ENCODE measurements at places on chromosomes 3 and 15.

DNA sequence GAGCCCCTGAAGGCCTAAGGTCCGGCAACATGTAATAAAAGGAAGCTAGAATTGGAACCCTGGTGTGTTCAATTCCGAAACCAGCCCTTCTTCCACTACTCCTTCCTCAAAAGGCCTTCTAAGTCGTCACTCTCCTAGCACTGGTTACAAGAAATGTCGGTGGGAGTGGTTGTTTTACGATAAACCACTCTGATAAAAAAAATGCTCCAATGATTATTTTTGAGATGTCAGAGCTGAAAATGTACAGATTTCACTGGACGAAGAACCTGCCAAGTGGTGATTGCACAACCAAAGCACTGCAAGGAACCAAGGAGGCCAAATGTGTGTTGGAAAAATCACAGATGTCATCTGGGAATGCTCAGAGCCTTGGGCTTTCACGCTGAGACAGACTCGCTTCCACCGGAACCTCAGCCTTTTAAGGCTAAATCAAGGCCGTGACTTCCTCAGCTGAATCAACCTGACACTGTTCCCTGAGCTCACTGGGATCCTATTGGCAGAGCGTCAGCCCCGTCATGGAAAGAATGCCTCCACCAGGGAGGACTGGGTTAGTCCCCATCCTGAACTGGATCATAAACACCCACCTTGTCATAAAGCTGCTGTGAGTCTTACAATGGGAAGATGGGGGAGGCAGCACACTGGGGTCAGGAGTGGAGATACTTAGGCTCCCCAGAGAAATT, 108.1 kb upstream of the THBS1 start:
- DNase-seq, result no peak

DNA sequence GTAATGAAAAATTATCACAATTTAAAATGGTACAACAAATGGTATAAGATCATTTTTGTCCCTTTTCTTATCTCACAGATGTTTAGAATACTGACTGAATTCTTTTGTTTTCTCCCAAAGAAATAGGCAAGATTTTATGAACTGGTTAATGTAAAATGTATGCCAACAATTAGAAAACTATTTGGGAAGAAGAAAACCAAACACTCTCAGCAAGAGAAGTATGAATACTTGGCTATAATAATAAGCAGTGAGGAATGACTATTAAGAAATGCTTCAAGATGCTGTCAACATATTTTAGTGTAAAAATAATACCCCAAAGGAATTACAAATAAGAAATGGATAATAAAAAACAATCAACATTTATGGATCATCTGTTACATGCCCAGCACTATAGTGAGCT, 18.5 kb downstream of the SHQ1 start:
- no peak for DNase-seq

DNA sequence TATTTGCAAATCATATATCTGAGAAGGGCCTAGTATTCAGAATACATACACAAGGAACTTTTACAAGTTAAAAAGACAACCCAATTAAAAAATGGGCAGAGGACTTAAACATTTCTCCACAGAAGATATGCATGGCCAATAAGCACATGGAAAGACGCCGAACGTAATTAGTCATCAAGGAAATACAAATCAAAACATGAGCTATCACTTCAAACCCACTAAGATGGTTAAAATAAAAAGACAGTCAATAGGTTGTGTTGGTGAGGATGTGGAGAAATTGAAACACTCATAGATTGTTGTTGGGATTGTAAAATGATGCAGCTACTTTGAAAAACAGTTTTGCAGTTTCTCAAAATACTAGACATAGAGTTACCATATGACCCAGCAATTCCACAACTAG, 61.2 kb upstream of the NEO1 start:
- DNase-seq, result no peak

DNA sequence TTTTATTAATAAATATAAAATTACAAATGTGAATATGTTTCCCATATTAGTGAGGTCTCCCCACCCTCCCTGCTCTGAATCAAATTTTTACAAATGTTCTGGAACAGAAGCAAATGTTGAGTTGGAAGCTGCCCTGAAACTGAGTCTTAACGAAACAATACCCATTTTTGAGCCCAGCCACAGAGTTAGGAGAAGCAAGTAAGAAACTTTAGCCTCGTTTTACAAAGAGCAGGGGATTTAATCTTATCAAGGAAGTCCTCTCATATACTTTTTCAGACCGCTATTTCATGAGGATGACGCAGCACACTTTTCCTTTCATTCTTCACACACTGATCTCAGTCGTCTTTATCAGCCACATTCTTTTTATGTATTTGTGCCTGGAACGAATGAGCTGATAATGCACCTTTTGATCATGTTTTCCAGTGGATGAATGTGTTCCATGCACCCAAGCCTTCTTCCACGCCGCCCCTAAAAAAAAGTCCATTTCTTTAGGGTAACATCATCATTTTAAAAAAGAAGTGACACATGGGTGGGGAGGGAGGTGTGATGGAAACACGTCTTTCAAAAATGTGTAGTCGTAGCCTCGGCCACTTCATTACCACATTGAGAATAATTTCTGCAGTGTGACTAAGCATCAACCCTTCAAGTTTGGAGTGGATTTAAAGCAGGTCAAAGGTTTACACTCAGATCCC, 48.1 kb downstream of the SETMAR start:
- no peak for DNase-seq

- DNase-seq, result no peak
Measured at GRCh38 chr15:41871175-41871905, 22.5 kb downstream of the SPTBN5 start.

- no peak for DNase-seq
Measured at GRCh38 chr3:24254649-24255048, 240.0 kb downstream of the THRB start.

GRCh38 chr3:51198477-51198876, 186.6 kb upstream of the MANF start:
- DNase-seq, result no peak

GRCh38 chr3:189027626-189028155, 144.1 kb upstream of the TPRG1 start:
- DNase-seq, result no peak

- no peak for DNase-seq
Measured at GRCh38 chr3:150035301-150035779, 64.6 kb upstream of the PFN2 start.

- DNase-seq, result no peak
Measured at GRCh38 chr15:79218588-79219200, 63.8 kb upstream of the ANKRD34C start.

DNA sequence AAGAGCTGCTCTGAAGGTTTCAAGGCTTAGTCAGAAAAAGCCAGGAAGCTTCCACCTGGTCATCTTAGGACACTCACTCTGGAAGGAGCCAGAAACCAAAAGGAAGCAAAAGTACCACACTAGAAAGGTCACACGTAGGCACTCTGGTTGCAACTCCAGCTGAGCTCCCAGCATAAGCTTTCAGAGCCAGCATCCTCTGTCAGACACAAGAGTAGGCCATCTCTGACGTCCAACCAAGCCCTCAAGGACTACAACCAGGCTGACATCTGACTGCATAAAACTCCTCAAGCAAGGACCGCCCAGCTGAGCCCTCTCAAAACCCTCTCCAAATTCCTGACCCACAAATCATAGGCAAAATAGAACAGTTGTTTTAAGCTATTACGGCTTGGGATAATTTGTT, 12.8 kb downstream of the SH3BP5 start:
- no peak for DNase-seq

- no peak for DNase-seq
Measured at GRCh38 chr3:169610888-169611291, 52.6 kb downstream of the MECOM start.

GRCh38 chr3:37052860-37053259, 59.5 kb downstream of the MLH1 start:
- DNase-seq, result no peak

- DNase-seq, result no peak
Measured at GRCh38 chr3:122235147-122235546, 51.7 kb downstream of the CASR start.

GRCh38 chr3:64815789-64816188, 128.0 kb upstream of the ADAMTS9 start:
- no peak for DNase-seq

DNA sequence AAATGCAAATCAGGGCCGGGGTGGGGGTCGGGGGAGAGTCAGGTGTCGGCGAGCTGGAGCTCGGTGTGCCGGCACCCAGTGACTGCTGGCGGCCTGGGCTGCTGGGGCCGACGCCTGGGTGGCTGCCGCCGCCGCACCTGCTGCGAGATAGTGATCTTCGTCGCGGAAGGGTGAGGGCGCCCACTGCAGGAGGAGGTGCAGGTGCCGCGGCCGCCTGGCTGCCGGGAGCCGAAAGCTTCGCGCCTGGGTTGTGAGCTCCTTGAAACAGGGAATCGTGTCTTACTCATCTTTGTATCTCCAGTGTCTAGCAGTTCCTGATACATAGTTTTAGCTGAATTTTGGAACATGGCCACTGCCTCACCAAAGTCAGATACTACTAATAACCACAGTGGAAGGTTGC, 64.0 kb upstream of the CPOX start:
- DNase-seq, result no peak

DNA sequence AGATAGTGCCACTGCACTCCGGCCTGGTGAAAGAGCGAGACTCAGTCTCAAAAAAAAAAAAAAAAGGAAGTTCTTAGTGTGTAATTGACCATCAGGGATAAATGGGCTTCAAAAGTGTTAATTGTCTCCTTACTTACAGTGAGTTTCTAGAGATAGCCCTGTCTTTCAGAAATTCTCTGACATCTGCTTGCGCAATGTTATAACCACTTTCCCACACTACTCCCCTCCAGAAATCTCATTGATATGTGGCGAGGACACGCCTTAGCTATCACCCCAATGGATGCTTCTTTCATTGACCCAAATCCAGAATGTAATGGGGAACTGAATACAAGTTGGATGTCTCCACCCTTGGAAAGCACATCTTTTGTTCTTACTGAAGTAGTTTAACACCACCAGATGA, 70.9 kb downstream of the GMPS start:
- no peak for DNase-seq

GRCh38 chr3:146585156-146585555, 20.0 kb downstream of the PLSCR5 start:
- DNase-seq, result no peak

DNA sequence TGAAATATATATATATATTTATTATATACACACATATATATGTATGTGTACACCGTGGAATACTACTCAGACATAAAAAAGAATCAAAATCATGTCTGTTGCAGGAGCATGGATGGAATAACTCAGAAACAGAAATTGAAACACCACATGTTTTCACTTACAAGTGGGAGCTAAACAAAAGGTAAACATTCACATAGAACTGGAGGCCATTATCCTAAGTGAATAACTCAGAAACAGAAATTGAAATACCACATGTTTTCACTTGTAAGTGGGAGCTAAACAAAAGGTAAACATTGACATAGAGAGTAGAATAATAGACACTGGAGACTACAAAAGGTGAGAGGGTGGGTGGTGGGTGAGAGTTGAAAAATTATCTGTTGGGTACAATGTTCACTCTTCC, 171.5 kb upstream of the GOLIM4 start:
- no peak for DNase-seq

DNA sequence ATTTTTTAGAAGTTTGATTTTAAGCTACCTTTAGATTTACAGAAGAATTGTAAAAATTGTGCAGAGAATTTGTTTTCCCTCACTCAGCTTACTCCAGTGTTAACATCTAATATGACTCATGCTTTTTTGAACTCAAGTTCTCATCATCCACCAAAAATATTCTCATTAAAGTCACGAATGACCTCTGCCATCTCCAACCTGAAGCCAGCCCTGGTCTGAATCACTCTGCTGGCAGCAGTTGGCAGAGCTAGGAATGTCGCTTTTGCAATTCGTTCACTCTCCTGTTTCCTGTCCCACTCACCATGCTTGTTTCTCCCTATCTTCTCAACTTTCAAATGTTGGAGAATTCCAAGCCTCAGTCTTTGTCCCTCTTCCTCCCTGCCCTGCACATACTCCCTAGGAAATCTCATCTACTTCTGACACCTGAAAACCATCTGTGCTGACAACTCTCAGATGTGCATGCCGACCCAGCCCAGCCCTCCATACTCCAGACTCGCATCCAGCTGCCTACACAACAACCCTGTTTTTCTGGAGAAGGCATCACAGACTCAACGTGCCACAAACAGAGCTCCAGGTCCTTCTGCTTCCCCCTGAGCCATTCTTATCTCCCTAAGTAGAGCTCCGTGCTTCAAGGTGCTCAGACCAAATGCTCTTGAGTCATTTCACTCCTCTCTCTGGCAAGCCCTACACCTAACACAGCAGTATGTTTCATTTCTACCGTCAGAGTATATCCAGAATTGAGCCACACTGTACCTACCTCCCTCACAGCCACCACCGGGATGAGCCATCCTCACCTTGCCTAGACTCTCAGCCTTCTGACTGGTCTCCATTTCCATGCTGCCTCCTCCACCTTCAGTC, 24.9 kb downstream of the PRR23E start:
- no peak for DNase-seq

GRCh38 chr3:151639418-151639740, 94.3 kb upstream of the AADACL2 start:
- DNase-seq, result no peak

DNA sequence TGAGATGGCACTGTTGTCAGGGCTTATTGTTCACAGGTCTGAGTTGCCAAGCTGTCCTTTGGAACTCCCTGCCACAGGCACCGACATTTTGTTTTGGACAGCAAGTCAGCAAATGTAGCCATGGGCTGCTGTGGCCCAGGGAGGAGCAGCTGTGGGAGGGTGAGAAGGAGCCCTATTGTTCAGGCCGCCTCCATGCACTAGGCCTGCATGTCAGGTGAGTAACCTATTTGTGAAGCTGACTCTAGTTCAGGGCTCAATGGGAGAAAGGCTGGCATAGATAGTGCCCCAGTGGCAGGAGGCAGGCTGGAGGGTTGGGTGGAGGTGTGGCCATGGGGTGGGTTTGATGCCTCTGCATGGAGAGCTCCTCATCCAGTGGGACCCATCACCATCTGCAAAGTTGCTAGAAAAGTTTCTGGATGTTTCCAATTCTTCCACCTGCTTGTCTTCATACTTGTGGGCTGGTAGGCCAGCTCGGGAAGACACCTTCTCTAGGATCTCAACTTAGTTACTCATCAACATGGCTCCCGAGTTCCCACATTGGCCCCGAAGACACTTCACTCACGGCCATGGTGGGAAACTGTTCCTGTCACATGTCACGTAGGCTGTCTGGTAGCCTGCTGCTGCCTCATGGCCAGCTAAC, 19.5 kb downstream of the AMOTL2 start:
- no peak for DNase-seq

GRCh38 chr3:55724821-55725220, 237.7 kb upstream of the WNT5A start:
- no peak for DNase-seq

DNA sequence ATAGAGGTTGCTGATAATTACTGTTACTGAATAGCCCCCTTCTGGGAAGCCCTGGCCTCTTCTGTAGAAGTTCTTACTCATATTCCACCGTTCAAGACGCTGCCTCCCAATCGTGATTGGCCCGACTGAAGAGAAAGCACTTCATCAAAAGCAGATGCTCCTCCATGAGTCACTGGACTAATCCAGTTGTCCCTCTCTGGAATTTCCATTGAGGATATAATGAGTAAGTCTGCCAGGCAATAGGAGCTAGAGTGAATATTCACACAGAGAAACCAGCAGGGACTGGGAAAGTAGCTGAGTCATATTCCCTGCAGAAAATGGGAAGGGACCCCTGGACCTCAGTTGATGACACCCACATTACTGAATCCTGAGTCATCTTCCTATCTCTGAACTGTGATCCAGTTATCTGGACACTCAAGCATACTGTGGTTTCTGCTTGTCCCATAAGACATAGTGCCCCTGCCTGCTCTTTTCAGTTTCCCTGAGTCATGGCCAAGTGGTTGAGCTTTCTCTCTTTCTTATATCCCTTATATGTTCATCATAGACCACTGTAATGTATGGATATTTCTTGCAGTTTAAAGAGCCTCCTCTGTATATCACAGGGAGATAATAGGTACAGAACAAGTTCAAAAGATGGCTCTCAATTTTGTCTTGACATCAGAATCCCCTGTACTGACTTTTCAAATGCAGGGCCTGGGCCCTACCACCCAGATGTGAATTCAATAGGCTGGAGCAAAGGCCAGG, 151.2 kb upstream of the CDIN1 start:
- DNase-seq, result no peak

All from stimulated activated CD8-positive, alpha-beta memory T cell treated with anti-CD3 and anti-CD28 coated beads, Interleukin-2, amount 100 ng/mL, for 1 hour (primary cell).